ENCODE measurements at places on chromosomes 7 and 10.

DNA sequence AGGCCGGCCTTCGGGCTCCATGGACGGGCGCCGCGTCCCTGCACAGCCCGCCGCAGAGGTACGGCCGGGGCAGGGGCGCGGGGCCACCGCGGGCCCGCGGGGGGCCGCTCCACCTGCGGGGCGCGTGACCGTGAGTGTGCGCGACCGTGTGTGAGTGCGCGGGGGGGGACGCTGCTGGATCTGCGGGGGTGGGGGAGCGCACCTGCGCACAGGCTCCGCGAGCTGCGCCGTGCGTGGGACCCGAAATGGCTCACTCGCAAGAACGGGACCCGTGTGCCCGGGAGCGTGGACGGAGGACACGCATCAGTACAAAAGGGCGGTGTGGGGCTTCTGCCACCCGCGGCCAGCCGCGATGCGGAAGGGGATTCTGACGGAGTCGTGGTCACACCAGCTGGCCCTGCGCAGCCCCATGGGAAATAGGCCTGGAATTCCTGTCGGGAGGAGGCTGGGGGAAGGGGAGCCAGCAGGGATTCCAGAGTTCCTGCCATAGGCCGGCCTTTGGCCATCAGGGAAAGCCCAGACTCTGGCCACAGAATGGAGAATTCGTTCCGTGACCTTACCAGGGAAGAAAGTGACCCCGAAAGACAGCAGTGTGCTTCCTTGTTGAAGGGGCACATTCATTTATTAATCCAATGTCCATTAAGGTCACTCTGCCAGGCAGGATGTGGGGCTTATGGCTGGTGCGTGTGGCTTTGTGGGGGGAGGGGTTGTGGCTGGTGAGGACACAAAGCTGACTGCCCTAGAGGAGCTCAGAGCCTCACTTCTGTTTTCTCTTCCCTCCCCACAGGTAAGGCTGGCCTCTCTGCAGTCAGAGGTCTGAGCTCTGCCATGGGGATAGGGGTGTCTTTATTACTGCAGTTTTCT is 494 bp downstream of the REPIN1 start:
- DNase-seq, result peak; percentile 52

- DNase-seq, result peak; percentile 70
These were observed 150.4 kb downstream of the SFMBT2 start for GRCh38 chr10:7260412-7260900.

DNA sequence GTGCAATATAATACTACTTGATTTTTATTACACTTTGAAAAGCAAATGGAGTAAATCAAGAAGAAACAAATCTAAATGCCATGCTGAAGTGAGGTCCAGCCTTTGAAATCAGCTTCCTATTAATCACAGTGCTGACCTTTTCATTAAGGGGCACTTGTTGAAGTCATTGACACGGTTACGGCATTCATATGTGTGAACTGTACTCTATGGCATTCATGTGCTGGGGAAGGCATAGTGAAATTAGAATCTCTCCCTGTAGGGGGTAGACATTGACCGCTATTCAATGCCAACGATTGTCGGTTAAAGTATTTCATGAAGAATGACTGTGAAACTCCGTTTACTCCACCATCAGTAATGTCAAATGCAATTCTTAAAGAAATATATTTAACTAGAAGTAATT is 296.1 kb upstream of the SEMA3A start:
- DNase-seq, result no peak

- peak; percentile 32 for DNase-seq
These were observed 65.2 kb upstream of the TM9SF3 start for GRCh38 chr10:96651998-96652431.

DNA sequence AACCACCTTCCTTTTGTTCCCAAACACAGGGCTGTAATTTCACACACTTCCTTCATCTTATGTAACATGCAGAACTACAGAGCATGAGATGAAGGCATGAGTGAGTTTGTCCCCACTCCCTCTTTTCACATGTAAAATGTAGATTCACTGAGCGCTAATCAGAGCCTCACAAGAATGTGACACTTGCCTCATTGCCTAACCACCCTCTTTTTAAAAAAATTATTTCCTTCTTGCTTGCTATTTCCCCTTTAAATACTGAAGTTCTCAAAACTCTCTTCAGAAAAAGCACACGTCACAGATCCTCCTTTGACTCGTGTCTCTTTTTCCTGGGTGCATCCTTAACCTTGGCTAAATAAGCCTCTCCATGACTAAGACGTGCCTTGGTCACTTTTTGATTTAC is 121.2 kb upstream of the TARP start:
- no peak for DNase-seq

DNA sequence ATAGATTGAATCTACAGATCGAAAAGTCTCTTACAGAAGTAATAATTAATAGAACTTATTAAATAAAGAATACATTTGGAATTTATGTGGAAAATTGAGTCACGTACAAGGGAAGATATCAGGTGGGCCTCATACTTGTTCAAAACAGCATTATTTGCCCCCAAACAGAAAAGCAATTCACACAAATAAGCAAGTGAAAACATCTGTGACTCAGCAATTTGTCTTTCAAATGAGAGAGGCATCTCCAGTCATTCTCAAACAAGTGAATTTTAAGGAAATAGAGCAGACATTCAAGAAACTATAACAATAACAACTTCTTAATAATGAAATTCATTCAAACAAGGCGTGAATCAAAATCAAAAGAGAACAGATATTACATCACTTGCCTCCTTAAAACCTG is 50.1 kb downstream of the SEMA3A start:
- no peak for DNase-seq

DNA sequence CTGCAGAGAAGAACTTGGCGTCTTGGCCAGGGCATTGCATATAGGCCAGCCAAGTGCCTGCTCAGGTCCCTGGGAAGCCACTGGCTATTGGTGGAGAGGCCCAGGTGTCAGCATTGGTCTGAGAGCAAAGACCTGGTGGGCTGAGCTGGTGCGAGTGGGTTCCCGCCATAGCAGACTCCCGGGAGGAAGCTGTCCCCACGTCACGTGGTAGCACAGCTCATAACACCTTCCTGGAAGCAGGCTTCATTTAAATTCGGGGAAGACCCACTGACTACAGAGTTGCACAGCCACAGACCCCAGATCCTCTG is 130.5 kb downstream of the WDR37 start:
- DNase-seq, result no peak

DNA sequence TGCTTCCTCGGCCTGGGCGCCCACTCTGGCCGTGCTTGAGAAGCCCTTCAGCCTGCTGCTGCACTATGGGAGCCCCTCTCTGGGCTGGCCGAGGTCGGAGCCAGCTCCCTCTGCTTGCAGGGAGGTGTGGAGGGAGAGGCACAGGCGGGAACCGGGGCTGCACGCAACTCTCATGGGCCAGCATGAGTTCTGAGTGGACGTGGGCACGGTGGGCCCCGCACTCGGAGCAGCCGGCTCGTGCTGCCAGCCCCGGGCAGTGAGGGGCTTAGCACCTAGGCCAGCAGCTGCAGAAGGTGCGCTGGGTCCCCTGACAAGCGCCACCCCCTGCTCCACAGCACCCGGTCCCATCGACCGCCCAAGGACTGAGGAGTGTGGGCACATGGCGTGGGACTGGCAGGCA is 9.0 kb upstream of the PDK4 start:
- DNase-seq, result no peak

DNA sequence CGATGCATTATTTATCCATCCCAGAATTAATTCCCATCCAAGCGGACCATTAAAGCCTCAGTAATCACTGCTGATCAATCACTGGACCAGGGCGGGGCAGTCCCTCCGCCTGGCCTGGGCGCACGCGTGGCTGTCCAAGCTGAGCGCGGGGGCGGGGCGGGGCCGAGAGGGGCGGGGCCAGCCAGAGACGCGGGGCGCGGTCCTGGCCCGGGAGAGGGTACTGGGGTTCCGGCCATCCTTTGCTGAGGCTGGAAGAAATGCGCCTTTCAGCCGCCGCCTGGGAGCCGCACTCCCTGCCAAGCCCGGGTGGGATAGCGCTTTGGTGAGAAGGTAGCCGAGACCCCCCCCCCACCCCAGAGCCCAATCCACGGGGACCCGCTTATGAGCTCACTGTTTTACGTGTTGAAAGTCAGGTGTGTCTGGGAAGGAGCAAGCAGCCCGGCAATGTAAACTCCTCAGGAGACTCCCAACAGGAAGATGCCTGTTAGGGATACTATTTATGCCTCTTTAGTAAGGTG is at the start of gene ARHGAP22:
ARHGAP22 (minus strand) TSS at position 83 of the 518 bp plus-strand sequence. CDS start 277 bp downstream, outside the sequence.
- no peak for DNase-seq

DNA sequence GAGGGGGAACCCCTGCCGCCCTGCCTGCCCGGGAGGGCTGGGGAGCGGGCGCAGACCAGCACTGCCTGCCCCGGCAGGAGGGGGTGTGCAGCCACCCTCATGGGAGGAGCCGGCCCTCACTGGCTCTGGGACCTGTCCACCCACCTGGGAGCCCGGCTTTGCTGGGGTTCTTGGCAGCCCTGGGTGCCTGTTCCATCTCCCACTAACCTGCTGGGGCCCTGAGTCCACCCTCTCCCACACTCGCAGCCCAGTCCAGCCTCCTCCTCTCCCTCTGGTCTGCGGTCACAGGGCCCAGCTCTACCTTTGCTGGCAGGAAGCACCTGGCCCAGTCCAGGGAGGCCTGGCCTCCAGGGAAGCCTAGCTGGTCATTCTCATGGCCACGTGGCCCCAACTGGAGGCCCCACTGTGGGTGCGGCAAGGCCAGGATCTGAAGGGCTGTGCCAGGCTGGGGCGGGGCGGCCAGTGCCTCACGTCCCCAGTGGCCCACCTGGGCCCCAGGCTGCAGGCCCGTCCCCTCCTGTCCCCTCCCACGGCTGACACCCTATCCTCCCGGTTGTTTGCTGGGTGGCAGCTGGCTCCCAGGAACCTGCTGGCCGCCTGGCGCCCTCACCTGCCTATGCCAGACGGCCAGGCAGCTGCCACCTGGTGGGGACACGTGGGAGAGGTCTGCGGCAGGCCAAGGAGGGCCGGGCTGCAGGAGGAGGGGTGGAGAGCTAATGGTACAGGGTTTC is at the start of gene TMEM184A:
TMEM184A (minus strand) TSS at position 393 of the 731 bp plus-strand sequence. CDS start 721 bp downstream, outside the sequence.
- DNase-seq, result peak; percentile 43

DNA sequence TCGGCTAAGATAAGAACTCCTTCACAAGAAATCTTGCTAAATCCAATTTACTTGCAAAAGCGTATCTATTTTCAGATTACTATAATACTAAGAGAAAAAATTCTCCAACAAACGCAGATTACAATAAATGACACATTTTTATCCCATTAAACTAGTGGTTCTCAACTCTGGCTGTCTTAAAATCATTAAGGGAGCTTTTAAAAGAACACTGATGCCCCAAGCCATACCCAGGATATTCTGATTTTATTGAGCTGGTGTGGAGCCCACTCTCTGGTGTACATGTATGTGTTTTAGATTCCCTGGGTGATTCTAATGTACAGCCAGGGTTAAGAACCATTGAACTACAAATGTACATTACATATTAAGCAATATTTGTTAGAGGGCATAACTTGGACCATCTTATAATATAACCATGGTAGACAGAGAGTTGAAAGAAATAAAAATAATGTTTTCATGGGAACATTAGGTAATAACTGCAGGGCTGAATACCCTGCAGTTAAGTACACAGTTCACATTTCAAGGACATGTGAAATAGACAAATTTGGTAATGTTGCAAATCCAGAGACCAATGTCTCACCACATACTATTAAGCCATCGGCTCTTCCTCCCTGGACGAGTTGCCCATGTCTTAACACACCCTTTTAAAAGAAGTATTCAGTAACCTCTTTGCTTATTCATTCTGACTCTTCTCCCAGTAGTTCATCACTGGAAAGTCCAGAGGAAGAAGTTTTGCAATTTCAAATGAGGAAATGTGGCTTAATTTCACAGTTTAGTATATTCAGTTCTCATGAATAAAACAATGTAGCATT is 6.2 kb downstream of the GSAP start:
- no peak for DNase-seq

- DNase-seq, result no peak
These were observed 61.9 kb upstream of the OPN4 start for GRCh38 chr10:86592413-86592812.

DNA sequence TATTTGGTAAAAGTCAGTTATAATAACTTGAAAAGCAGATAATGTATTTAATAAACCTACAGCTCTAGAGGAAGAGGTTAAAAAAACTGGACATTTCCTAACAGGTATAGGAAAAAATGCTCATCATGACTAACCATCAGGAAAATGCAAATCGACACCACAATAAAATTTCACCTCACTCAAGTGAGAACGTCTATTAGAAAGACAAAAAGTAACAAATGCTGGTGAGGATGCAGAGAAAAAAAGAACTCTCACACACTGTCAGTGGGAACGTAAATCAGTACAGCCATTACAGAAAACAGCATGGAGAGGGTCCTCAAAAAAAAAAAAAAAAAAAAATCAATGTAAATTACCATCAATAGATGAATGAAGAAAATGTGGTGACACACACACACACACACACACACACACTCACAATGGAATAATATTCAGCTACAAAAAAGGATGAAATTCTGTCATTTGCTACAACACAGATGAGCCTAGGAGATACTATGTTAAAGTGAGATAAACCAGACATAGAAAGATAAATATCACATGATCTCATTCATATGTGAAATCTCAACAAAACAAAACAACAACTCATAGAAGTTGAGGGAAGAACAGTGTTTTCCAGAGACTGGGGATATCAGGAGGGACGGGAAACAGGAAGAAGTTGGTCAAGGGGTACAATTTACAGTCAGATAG is 20.1 kb downstream of the EPC1 start:
- DNase-seq, result no peak

GRCh38 chr7:157502701-157503111 is 165.9 kb downstream of the DNAJB6 start:
- DNase-seq, result peak; percentile 79
